ENCODE measurements at places on chromosomes 3 and 15.

GRCh38 chr3:158717576-158717975 is 14.7 kb downstream of the RARRES1 start:
- no peak for DNase-seq

- DNase-seq = no peak
Observed at GRCh38 chr3:41640076-41640475, 321.8 kb downstream of the ULK4 start.

DNA sequence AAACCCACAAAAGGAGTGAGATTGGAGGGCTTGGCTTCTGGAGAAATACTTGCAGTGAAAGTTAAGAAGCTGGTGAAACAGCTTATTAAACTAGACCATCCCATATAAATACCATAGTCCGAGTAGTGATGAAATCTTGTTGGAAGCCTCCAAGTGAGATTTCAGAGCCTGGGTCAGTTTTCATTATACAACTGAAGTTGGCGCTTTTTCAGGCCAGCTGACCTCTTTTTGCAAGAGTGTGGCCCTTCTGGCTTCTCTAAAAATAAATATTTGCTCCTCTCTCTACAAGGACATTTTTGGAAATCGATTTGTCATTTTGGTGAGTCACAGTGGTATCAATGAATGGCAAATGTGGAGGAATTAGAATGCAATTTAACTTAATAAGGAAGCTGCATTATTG is 51.2 kb upstream of the THRB start:
- DNase-seq = no peak

DNA sequence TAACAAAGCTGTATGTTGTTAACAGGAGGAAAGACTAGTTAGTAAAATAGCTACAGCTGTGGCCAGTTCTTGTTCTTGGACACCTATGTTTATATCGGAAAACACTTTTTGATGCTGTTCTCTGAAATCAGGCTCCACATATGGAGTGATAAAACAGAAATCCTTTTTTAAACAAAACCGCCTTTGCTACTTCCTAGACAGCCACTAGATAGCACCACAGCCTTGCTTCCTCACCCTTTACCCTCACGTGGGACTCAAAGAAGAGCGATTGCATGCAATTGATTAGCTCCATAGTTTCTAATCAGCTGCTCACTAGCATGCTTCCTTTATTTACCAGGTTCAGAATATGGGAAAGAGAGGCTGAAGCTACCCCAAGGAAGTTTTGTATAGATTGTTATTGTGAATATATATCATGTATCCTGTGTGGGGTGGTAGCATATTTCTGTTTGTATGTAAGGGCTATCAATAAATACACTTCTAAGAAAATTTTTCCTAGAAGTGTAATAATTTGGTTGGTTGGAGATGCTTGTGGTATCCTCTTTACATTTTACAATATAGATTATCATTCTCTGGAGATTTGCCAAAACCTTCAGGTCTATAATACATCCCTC is 4.3 kb upstream of the MTFMT start:
- no peak for DNase-seq

- no peak for DNase-seq
Observed at GRCh38 chr3:11212784-11213183, 58.5 kb downstream of the HRH1 start.

- no peak for DNase-seq
Observed at GRCh38 chr3:155231792-155232191, 61.7 kb downstream of the STRIT1 start.

DNA sequence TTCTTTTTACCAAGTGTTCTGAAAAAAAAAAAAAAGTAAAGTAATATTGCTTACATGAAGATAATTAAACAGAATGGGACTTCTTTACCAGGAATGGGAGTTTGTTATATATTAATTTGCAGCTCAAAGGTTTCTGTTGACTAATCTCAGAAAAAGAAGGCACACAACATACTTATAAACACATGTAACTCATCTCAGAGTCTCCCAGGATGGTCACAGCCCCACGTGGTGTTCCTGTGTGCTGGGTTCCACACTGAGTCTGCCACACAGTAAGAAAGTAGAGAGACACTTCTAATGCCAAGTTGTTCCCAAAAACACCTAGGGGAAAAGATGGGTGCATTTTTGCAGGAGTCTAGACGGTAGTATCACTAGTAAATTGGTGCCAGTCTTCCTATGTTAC is 116.7 kb upstream of the ICE2 start:
- DNase-seq = no peak

GRCh38 chr3:142929109-142929508 is 34.4 kb downstream of the PAQR9 start:
- no peak for DNase-seq

DNA sequence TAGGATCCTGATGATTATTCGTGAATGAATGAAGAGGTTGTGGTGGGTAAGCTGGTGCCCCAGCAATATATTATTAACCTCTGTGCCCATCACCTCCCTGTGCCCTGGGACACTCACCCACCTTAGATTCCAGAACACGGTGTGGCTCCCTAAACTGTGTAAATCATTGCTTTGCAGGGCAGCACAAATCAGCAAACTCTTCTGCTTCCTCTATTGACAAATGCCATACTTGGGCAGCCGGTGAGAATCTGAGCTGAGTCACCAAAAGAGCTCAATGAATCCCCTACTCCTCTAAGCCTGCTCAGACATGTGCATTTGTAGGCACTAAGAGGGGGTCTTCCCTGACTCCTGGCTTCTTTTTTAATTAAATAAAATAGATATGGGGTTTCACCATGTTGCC is 15.7 kb downstream of the UQCC5 start:
- no peak for DNase-seq

GRCh38 chr3:42071904-42072812 is 19.0 kb upstream of the TRAK1 start:
- DNase-seq = no peak

DNA sequence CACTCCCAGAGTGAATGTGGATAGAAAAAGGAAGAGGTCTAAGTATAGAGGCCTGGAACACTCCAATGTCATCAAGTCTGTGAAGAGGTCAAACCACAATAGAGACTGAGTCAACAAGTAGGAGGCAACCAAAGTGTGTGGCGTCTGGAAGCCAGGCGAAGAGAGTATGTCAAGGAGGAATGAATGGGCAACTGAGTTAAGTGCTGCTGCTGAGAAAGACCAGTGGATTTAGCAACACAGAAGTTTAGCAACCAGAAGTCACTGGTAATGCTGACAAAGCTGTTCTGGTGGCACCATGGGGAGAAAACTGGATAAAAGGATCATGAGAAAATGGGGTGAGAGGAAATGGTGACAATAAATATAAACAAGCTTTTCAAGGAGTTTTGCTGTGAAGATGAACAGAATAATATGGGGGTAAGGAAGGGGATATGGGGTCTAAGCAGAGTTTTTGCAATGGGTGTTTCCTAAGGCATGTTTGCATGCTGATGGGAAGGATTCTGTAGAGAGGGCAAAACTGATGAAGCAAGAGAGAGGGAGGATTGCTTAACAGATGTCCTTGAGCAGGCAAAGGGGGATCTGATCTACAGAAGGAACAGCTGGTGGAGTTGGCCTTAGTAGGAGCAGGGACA is 38.4 kb downstream of the PCOLCE2 start:
- DNase-seq = no peak

DNA sequence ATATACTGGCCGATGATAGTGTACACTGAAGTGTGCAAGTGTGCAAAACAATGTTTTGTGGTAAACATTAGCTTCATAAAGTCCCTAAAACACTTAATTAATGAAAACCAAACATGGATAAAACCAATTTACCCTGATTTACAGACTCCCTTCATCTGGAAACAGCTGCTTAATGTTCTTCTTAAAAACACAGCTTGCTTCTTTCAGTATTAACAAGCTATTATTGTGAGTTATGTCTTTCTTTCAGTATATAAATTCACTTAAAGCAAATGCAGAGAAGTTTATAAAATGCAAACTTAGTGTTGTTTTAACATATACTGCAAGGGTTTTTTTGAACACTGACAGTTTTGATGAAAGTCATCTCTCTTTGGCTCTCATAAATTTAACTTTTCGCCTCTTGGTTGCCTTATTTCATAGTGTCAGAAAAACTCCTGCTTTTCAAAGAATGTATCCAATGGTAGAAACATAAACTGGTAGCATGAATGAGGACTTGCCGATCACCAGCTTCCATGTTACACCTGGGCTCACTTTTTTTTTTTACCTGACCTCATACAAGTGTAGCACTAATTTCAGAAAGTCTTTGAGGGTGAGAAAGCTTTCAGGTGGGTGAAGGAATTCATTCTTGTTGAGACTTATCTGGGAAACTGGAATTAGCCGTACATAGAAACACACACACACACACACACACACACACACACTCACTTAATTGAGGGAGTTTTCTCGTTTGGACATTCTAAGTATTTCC is 532.2 kb downstream of the ROBO2 start:
- DNase-seq = no peak

- DNase-seq = no peak
Observed at GRCh38 chr3:143171141-143171980, 51.8 kb downstream of the CHST2 start.

DNA sequence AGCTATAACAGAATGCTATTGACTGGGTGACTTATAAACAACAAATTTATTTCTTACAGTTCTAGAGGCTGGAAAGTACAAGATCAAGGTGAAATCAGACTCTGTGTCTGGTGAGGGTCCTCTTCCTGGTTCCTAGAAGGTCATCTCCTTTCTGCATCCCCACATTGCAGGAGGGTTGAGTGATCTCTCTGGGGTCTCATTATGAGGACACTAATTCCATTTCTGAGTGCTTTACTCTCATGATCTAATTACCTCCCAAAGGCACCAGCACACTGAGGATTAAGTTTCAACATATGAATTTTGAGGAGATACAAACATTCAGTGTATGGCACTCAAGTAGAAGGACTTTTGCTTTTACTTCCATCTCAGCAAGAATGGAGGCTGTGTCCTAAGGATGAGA is 534.1 kb upstream of the KCNMB2 start:
- DNase-seq = no peak

GRCh38 chr3:71524672-71525071 is 58.9 kb downstream of the FOXP1 start:
- no peak for DNase-seq

DNA sequence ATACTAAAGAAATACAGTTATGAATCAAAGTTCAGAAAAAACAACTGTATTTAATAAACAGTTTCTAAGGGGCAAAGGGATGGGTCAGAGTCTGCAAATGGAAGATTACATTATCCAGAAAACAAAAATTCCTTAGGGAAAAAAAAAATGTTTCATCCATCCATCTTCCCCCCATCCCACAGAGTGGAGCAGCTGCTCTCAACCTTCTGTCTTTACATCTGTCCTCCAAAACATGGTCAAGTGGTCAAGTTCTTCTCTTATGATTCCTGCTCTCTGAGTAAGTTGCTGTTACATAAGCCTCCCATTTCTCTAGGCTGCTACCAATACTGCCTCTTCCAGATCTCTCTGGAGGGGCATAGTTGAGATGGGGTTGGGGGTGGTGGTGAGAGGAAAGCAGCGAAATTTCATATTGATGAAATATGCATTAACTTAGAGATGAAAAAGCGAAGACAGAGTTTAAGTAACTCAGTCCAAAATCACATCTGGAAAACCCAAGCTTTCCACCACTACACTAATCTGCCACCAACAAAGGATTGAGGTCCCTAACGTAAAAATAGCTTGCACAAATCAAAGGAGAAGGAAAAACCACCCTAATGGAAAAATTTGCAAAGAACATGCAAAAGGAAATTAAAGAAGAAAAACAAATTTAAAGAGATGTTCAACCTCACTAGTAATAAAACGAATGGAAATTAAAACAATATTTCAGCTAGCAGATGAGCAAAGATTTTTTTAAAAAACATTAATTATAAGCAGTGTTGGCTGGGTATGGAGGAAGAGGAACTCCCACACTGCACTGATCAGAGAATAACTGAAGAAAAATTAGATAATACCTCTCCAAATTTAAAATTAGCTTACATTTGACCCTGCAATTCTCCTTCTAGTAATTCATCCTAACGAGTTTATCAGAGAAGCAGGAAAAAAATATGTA is 109.5 kb downstream of the ST8SIA2 start:
- DNase-seq = no peak

DNA sequence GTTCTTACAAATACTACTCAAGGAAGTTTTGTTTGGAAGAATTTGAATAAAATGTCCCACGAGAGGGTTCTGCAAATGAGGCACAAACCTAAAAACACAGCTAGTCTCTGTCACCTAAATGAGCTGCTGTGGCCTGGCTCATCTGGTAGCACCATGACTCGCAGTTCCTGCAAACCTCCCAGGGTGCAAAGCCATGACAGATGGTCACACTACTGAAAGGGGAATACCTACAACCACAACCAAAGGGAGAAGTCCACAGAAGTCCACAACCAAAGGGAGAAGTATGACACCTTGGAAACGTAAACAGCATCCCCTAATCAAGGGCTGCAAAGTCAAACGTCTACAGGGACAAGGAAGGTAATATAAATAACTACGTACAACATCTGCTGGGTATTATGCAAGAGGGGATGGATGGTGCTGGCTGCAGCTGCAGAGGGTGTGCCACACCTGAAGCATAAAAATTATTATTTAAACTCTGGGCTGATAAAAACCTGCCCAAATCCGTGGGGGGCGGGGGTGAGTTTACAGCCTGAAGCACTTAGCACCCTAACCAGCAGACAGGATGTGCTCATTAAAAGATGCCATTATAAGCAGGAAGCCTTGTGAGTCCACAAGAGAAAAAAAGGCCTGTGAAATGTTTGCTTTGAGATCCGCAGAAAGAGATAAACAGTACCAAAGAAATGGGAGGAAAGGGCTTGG is 184.0 kb downstream of the MAGI1 start:
- no peak for DNase-seq

DNA sequence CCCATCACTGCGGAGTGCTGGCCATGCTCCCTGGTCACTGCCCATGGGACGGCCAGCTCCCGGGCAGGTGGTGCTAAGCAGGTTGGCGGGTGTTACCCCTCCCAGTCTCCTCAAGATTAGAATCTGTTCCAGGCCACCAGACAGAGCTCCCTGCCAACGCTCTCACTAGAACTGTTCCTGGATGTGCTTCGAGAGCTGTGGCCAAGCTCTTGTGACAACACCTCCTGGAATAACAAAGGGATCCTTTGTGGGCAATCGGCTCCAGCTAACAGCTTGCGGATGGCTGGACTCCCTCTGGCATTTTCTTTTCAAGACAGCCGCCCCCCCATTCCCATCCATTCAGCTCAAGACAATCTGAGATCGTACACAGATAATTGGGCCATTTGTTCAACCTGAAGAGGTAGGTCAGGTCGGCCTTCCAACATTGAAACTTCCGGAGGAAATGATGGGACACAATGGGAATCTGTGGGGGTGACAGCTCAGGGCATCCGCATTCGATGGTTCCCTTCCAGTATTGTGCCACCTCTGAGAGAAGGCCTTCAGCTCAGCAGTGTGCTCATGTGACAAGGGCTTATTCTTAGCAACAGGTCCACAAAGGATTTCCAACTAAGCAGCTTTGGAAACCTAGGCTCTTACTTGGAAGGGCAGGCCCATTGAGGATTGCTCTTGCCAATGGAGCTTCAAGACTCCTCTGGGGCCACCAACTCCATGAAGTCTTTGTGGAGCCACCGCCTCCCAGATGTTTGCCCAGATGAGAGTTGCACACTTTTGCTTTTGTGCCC is 11.6 kb upstream of the EPHB3 start:
- DNase-seq = no peak

- no peak for DNase-seq
Observed at GRCh38 chr15:73474785-73475184, 31.8 kb downstream of the REC114 start.

- DNase-seq = no peak
Observed at GRCh38 chr3:183577346-183577745, 21.8 kb upstream of the KLHL6 start.

All from stimulated activated naive CD4-positive, alpha-beta T cell (primary cell).